CD4-positive, alpha-beta T cell treated with Interferon gamma for 1 hour (primary cell): ENCODE measurements at places on chromosomes 7 and 10.

DNA sequence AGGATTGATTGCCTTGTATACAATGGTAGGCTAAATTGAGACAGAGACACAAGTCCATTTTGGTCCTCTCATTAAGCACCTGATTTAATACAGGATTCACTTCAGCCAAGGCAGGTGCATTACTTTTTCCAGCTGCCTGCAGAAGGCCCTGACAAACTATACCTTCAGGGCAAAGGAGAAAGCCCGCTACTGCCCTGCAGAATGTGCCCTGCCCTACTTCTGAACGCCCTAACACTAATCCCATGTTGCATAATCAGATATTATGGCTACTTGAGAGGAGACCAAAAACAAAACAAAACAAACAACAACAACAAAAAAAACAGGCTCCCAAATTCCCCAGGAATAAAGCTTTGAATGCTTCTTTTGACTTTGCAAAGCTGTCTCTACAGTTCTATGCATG lies 116.9 kb upstream of the ABI1 start:
- DNase-seq = no peak

DNA sequence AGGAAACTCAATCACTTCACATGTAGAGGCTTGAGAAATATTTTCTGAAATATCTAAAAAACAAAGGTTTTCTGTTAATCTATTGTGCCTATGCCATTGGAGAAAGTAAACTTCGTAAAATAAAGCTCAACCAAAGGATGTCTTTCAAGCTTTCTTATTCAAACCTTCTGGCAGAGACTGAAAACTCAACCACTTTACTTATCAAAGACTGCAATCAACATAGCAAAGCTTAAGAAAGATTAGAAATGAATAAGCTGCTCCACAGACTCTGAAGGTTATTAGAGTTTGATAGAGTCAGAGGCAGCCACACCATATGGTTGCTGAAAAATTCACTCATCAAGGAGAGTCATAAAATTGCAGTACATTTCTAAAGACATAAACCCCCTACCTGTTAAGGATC lies 245.8 kb upstream of the MEOX2 start:
- no peak for DNase-seq

- no peak for DNase-seq
These were observed at the start of gene TMEM130 for GRCh38 chr7:98869597-98870120. TMEM130 (minus strand) TSS chr7:98870014; CDS start chr7:98869861, 153 bp downstream.

- DNase-seq = no peak
These were observed 265.5 kb upstream of the POT1 start for GRCh38 chr7:125195156-125195555.

DNA sequence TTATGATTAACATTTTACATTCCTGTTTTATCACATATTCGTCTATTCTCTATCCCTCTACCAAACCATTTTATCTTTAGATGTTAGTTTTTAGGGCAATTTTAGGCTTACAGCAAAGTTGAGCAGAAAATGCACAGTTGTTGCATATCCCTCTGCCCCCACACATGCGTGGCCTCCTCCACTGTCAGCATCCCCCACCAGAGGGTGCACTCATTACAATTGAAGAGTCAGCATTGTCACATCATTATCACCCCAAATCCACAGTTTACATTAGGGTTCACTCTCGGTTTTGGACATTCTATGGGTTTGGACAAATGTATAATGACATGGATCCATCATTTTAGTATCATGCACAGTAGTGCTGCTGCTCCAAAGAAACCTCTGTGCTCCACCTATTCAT lies 86.4 kb downstream of the WDR37 start:
- no peak for DNase-seq

- no peak for DNase-seq
These were observed 133.4 kb downstream of the FZD1 start for GRCh38 chr7:91397612-91398011.
